ENCODE measurements at places on chromosomes 1 and 21.
A peak's percentile ranks its signal among the peaks of the same experiment; 100 is the strongest.

DNA sequence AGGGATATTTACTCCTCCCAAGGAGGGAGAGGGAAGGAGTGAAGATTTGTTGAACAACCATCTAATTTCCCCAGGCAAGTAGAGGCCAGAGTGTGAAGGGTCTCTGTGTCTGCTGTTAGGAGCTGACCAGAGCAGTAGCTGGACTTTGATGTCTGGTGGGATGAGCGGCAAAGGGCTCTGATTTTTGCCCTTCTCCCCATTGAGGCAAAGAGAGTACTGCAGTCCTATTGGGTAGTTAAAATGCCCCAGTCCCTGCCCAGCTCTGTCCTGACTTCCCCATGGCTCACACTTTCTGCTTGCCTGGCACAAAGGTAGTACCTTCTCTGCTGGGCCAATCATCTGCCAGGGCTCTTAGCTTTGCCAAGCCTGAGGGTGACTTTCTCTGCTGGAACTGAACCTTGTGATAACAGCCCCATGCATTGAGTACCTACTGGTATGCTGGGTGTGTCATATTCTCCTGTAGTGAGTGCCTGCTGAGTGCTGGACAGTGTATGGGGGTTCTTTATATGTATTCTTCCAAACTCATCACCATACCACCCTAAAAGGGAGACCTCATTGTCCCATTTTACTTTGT, 64.0 kb upstream of the SELENON start:
- no peaks in the 10 kb centered on the region for H3K27me3 ChIP-seq
- H3K4me1 ChIP-seq, result no peaks in the 10 kb centered on the region
- no peaks in the 10 kb centered on the region for H3K36me3 ChIP-seq
- no peak for DNase-seq

DNA sequence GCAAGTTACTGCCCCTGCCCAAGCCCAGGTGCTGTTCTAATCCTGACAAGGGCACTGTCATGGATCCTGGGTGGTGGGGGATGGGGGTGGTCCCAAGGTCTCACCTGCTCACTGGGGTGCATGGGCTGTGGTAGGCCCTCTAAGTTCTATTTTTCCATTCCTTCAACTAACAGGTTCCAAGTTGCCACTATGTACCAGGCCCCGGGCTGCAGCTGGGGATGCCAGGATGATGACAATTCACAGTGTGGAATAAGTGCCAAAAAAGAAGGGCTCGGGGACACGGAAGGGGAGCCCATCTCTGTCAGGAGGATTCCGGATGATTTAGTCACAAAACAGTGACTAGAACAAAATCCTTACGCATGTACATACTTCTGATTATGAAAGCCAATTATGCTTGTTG, 76.0 kb downstream of the STUM start:
- no peak for DNase-seq
- no peaks in the 10 kb centered on the region for H3K36me3 ChIP-seq
- no peaks in the 10 kb centered on the region for H3K27me3 ChIP-seq
- no peak overlapping the region for H3K27ac ChIP-seq
- peaks cover 6% of the 10 kb centered on the region for H3K4me1 ChIP-seq
- no peak overlapping the region for H3K4me3 ChIP-seq

DNA sequence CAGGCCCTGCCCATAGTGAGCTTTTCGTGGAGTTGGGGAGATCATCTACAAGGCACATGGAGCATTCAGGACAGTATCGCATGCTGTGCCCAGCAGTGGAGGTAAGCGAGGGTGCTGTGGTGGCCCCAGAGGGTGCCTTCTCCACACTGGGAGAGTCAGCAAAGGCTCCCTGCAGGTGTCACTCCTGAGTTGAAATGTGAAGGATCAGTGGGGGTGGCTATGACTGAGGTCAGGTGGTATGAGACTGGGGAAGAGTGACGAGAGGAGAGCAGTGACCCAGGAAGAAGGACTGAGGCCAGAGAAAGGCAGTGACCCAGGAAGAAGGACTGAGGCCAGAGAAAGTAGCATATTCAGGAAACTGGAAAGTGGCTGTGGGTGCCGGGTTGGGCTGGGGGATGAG, 53.0 kb downstream of the SPAG17 start:
- H3K27me3 ChIP-seq, result no peaks in the 10 kb centered on the region
- no peak overlapping the region for H3K4me3 ChIP-seq
- H3K4me1 ChIP-seq, result no peaks in the 10 kb centered on the region
- no peak overlapping the region for H3K27ac ChIP-seq

GRCh38 chr1:229293528-229294204, 22.8 kb downstream of the RAB4A start:
- no peaks in the 10 kb centered on the region for H3K27me3 ChIP-seq
- H3K36me3 ChIP-seq, result no peaks in the 10 kb centered on the region
- H3K27ac ChIP-seq, result no peak overlapping the region

DNA sequence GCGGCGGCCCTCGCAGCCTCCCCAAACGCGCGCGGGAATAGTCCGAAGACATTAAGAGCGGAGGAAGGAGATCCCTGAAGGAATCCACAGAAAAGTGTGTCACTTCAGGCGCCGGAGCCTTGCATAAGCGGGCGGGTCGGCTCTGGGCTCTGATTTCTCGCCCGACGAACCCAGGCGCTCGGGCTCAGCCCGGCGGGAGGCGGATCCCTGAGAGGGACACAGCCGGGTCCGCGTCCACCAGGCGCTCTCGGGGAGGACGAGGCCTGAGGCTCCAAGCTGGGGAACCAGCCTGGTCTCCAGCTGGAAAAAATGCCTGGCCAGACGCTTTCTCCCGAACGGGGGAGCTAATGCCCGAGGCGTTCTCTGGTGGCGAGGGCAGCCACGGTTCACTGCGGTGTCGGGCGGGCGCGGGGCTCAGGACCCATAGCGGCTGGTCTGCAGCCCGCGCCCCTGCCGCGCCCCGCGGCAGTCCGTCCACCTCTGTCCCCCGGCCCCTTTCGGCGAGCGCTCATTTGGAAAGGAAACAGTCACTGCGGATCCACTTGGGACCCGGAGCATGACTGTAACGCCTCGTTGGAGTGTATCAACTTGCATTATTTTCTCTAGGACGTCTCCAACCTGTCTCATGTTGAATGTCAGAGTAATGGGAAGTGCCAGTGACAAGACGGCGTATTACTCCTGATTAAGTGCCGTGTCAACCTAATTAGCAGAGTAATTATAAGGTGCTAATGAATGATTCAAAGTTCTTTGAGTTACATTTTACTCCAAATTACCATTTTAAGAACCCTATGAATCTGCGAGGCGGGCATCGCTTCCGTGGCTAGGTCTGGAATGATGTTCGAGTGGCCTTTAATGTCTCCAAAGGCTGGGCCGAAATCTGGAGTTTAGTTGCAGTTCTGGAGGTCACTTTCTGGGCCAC, 1.6 kb upstream of the BARHL2 start:
- DNase-seq, result no peak
- H3K36me3 ChIP-seq, result no peaks in the 10 kb centered on the region
- H3K4me1 ChIP-seq, result peaks cover 23% of the 10 kb centered on the region
- no peak overlapping the region for H3K27ac ChIP-seq

- DNase-seq, result no peak
- no peak overlapping the region for H3K4me3 ChIP-seq
- peaks cover 31% of the 10 kb centered on the region for H3K4me1 ChIP-seq
- H3K27me3 ChIP-seq, result no peaks in the 10 kb centered on the region
- no peak overlapping the region for H3K27ac ChIP-seq
- H3K36me3 ChIP-seq, result no peaks in the 10 kb centered on the region
Measured at GRCh38 chr1:155307247-155307740, 1.4 kb upstream of the FDPS start.

GRCh38 chr21:46369520-46370235, 45.7 kb downstream of the PCNT start:
- H3K27ac ChIP-seq, result no peak overlapping the region
- H3K4me3 ChIP-seq, result no peak overlapping the region
- H3K36me3 ChIP-seq, result peaks cover 11% of the 10 kb centered on the region
- no peaks in the 10 kb centered on the region for H3K4me1 ChIP-seq
- no peak for DNase-seq

DNA sequence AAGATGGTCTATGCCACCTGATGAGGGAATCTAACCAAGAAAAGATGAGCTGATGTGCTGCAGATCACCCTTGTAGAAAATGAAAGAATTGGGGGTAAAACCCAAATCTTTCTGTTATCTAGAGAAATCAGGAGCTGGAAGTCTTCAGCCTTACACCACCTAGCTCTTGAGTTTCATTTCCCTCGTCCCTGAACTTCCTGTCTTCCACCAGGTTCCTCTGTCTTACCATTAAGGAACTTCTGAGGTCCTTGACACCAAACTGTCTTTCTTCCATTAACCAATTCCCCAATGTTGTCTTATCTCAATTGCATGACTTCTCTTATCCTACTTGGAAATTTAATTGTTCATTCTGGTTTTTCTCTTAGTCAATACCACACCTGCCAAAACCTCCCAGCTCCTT, 31.5 kb downstream of the LPAR3 start:
- DNase-seq, result no peak
- no peaks in the 10 kb centered on the region for H3K4me1 ChIP-seq

- H3K4me1 ChIP-seq, result peaks cover 29% of the 10 kb centered on the region
- DNase-seq, result no peak
- H3K27me3 ChIP-seq, result no peaks in the 10 kb centered on the region
- no peak overlapping the region for H3K4me3 ChIP-seq
Measured at GRCh38 chr1:225406976-225407725, 20.7 kb downstream of the LBR start.

DNA sequence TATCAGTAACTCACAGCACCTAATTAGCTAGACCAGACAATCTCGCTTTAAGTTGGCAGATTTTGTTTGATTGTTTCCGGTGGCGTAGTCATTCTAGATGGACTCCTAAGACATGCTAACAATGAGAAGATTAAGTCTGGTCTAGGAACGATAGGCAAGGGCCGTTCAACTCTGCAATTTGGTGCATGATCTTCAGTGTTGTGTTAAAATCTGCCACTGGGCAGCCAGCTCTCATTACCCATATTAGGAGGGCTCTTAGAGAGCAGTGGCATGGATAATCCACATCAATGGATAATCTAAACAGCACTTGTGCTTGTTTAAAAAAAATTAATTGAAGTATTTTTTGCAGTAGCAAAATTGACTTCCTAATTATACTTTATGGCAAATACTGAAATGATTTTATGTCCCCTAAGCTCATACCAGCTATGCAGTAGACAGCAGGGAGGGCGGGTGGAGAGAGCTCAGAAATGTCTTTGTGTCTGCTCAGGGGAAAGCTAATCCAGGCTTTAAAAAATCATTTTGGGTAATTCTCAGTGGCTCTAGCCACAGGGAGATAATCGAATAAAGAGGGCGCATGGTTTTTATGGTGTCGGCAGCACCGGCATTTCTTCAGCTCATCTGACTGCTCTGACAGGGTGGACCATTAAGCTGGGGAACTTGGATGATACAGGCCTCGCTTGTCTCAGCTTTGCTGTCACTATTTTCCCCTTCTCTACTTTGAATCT, 48.5 kb upstream of the IKBKE start:
- no peak for DNase-seq
- H3K27me3 ChIP-seq, result no peaks in the 10 kb centered on the region

GRCh38 chr21:37742532-37742931, 173.7 kb downstream of the KCNJ6 start:
- H3K4me3 ChIP-seq, result no peak overlapping the region
- no peaks in the 10 kb centered on the region for H3K27me3 ChIP-seq
- H3K36me3 ChIP-seq, result no peaks in the 10 kb centered on the region
- H3K27ac ChIP-seq, result no peak overlapping the region
- H3K4me1 ChIP-seq, result no peaks in the 10 kb centered on the region

- peaks cover 2% of the 10 kb centered on the region for H3K36me3 ChIP-seq
- no peak overlapping the region for H3K4me3 ChIP-seq
- H3K27me3 ChIP-seq, result no peaks in the 10 kb centered on the region
Measured at GRCh38 chr1:230206976-230207375, 139.9 kb downstream of the GALNT2 start.

- peaks cover 76% of the 10 kb centered on the region for H3K4me1 ChIP-seq
- peak overlapping the region; percentile 52 for H3K4me3 ChIP-seq
- no peaks in the 10 kb centered on the region for H3K36me3 ChIP-seq
- peak; percentile 74 for DNase-seq
Measured at GRCh38 chr21:41506611-41507520, 1.1 kb downstream of the TMPRSS2 start.

DNA sequence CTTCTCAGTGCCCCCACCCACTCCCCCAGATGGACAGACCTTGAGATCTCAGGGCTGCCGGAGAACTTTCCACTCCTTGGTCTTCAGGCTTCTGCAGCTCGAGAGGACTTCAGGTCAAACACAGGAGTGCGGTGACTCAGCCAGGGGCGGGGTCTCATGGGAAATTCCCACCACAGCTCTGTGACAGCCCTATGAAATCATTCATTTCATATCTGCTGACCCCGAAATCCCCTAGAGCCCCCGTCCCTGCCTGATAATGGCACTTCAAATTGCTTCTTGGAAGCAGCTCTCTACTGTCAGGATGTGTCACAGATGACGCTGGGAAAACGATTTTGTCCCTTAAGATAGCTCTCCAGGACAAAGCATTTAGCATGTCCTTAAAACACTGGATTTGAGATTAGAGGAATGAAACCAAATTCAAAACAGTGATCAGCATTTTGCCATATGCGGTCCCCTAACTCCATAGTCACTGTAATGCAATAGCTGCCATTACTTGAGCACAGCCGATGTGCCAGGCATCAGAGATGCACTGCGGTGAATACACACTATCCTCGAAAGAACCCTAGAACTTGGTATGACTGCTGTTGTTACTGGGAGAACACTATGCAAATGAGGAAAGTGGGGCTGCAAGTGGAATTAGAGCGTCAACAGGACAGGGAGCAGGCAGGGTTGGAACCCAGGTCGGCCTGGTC, at the start of gene TNFRSF9:
Gene TNFRSF9 (minus strand): TSS at position 95 of the 692 bp plus-strand sequence. CDS start 845 bp downstream, outside the sequence.
- H3K36me3 ChIP-seq, result no peaks in the 10 kb centered on the region
- peak; percentile 11 for DNase-seq
- no peak within 1 kb of the TSS for H3K4me3 ChIP-seq
- peaks cover 9% of the 10 kb centered on the region for H3K27me3 ChIP-seq

DNA sequence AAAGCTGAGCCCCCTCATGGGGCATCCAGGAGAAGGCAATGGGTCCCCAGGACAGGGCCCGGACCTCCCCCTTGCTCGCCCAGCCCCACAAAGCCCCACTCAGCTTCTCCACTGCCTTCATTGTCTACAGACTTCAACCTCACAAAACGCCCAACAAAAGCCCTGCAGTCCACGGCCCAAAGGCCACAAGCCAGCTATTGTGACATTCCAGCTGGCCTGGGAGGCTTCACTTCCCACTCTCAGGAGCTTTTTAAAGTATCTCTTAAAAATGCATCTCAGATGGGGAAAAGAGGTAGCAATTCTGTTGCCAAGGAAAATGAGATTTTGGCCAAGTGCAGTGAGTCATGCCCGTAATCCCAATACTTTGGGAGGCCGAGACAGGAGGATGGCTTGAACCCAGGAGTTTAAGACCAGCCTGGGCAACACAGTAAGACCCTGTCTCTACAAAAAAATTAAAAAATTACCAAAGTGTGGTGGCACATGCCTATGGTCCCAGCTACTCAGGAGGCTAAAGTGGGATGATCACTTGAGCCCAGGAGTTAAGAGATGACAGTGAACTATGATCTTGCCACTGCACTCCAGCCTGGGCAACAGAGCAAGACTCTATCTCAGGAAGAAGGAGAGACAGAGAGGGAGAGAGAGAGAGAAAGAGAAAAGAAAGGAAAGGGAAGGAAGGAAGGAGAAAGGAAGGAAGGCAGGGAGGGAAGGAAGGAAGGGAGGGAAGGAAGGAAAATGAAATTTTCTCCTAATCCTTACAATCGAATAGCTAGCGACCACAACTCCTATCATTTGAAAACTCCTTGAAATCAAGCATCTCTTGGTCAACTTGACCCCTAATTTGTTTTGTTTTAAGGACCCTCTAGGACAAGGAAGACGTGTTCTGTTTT, 31.4 kb upstream of the TARDBP start:
- H3K27me3 ChIP-seq, result no peaks in the 10 kb centered on the region
- no peak for DNase-seq
- H3K36me3 ChIP-seq, result no peaks in the 10 kb centered on the region
